NT2/D1 (cell line): ENCODE measurements at places on chromosomes 2 and 18.

DNA sequence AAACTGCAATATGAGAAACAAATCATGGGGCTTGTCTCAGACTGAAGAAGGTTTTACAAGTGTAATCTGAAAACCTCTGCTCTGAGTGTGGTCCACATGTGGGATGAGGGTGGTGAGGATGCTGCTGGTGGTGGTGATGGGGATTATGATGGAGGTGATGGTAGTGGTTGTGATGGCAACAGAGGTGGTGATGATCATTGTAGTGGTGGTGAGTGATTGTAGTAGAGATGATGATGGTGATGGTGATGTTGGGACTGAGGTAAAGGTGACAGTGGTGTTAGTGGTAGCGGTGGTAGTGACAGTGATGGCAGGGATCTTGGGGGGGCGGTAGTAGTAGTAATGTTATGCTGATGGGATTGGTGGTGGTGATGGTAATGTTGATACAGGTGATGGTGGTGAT, 217.8 kb downstream of the ANAPC1 start:
- no peak for DNase-seq

GRCh38 chr18:59577386-59577655, 119.9 kb downstream of the CCBE1 start:
- DNase-seq: no peak

GRCh38 chr2:145654156-145654555, 1134.2 kb upstream of the ZEB2 start:
- no peak for DNase-seq

- no peak for DNase-seq
These were observed 3.5 kb downstream of the KCNG2 start for GRCh38 chr18:79801217-79801616.

GRCh38 chr2:191500884-191501560, 176.9 kb upstream of the NABP1 start:
- no peak for DNase-seq

- DNase-seq: no peak
These were observed 320.1 kb downstream of the LRRTM1 start for GRCh38 chr2:79984476-79984875.

DNA sequence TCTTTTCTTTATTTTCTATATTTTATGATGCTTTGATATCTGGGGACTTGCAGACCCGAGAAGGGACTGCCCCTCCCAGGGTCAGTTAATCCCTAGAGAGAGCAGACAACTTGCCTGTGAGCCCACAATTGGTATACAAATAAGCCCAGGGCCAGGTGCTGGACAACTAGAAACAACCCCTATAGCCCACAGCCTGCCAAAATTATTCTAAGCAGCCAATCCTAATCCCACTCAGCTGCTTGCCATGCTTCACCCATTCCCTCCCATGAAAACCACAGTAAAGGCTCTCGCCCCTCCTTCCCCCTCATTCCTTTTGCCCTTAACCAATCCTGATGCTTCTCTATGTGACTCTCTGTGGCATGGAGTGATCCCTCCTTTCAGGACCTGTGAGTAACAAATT, 380.7 kb downstream of the RBM43 start:
- no peak for DNase-seq

DNA sequence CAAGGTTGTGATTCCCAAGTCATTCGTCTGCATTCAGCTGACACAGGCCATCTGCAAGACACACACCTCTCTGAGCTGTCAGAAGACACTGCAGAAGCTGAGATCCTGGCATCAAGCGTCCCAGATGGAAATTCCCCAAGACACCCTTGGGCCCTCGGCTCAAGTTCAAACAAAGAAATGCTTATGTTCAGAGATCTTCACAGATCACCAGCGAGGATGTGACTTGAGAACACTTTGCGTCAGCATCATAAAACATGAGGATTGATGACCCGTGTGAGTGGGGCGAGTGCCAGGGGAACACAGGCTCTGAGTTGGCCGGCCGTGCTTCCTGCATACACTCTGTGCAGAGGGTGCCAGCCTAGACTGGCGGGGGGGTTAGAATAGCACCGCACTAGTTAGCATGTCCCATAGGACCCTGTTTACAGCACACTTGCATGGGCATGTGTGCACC, 36.8 kb downstream of the KCNIP3 start:
- DNase-seq: no peak

DNA sequence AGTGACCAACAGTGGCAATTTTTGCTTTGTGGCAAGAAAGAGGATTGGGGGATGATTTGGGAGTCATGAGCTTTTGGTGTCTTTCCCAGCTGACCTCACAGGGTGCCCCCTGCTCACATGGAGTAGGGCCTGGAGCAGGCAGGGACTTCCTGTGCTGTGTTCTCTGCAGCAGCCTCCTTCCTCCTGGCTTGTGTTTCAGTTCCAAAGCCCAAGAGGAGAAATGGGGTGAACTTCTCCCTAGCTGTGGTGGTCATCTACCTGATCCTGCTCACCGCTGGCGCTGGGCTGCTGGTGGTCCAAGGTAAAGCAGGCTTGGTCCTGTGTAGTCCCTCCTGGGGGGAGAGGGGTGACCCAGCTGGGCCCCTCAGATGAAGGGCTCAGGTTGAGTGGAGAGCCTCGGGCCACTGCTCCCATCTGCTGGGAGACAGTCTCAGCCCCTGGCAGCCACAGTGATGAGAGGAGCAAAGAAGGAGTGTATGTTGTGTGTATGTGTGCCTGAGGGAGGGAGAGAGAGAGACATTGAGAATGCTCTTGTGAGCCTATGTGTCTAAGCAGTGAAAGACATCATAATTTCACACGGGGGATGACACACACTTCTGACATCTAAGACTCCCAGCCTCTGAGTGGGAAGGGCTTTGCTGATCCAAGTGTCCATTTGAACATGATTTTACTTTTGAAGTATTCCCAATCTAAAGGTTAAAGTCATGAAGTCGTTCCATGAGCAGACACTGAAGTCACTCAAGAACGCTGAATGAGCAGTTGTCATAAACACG, 27.2 kb downstream of the MARCO start:
- no peak for DNase-seq

DNA sequence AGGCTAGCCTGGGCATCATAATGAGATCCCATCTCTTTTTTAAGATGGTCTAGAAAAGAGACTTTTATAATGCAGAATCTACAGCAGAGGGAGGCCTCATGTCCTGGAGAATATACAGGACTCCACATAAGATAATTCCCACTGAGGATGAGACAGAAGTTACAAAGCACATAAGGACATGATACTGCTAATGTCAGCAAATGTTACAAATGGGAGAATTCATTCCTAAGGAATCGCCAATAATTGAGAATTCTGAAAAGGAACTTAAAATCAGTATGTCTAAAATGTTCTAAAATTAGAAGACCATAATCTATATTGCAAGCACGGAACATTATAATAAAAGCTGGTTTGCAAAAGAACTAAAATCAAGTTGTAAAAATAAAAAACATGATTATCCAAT, 131.6 kb upstream of the PKDCC start:
- no peak for DNase-seq

DNA sequence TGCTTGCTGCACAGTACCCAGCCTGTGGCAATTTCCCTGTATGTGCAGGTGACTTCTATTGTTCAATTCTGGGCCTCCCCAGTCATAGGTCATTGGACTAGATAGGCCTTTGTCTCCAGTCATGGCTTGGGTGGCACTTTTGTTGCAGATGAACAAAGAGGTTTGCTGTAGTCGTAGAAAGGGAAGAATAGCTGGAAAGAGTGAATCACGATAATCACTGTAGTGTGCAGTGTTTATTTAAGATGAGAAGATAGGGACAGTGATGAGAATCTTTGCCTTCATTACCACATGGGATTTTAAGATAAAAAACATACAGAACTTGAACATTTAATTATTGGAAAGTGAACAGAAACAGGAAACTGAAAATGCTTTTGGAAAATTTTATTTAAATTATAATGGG, 156.1 kb upstream of the CYRIA start:
- no peak for DNase-seq

DNA sequence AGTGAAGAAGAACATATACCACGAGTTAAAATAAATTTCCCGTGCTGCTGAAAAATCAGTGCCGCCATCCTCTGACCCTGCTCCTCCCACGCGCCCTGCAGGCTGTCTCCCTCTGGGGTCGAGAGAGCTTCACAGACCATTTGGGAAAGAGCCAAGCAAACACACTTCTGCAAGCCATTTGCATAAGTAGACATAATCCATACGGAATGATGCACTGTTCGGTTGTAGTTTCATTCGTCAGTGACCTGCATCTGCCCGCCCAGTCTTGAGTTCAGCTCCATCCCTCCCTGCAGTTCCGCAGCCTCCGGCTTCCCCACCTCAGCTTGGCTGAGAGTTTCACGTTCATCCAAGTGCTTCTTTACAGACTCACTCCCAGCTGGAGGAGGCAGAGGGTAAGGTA, 69.6 kb downstream of the TRAPPC12 start:
- DNase-seq: no peak

DNA sequence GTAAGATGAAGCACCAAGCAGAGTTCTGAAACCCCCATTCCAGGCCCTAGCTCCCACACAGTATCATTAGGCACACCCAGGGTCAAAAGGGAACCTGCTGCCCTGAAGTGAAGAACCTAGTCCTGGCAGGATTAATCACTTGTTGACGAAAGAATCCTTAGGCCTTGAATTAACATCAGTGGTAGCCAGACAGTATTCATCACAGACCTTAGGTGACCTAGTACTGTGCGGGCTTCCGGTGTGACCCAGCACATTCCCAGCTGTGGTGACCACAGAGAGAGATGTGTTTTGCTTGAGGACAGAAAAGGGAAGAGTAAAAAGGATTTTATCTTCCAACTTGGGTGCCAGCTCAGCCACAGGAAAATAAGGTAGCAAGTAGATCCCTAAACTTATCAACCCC, 1071.4 kb upstream of the FAM98A start:
- DNase-seq: no peak

GRCh38 chr18:8065284-8065683, 498.2 kb downstream of the PTPRM start:
- DNase-seq: no peak

DNA sequence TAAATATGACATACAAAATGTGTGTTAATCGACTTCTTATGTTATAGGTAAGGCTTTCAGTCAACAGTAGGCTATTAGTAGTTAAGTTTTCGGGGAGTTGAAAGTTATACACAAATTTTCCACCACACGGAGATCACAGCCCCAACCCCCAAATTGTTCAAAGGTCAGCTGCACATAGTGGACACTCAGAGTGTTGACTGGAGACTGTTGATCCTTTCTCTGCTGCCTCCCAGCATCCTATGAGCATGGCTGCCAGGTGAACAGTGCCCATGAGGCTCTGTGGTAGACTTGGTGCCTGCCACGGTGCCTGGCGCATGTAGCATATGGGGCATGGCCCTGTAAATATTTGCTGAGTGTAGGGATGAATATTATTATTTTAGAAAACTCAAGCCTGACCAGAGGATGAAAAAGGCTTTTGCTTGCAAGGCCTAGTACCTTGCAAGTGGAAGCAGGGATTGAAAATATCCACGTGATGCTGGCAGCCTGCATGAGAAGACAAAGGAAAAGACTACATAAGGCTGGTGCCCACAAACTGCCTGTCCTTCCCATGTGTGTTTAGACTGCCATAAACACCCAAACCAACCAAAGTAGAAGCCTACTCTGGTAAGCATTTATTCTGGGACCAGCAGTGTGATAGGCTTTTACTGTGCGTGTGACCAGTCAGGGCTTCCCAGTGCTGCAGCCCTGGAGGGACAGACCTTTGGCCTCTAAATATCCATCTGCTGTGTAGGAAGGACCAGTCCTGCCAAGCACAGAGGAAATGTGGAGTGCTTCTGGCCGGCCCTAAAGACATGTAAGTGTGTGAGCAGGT, 226.1 kb downstream of the LDLRAD4 start:
- no peak for DNase-seq

GRCh38 chr2:70817284-70817954, 3.0 kb downstream of the CLEC4F start:
- no peak for DNase-seq

- no peak for DNase-seq
These were observed 24.6 kb downstream of the COX7A2L start for GRCh38 chr2:42336361-42336965.

- DNase-seq: peak; percentile 58
These were observed 65.2 kb downstream of the CCDC195 start for GRCh38 chr2:224650815-224651439.

- peak; percentile 68 for DNase-seq
These were observed at the start of gene MARCHF4 for GRCh38 chr2:216371721-216372702. MARCHF4 (minus strand) TSS chr2:216372483; CDS start chr2:216370260, 2,223 bp downstream.

GRCh38 chr2:120825370-120826259, 89.9 kb downstream of the GLI2 start:
- no peak for DNase-seq

DNA sequence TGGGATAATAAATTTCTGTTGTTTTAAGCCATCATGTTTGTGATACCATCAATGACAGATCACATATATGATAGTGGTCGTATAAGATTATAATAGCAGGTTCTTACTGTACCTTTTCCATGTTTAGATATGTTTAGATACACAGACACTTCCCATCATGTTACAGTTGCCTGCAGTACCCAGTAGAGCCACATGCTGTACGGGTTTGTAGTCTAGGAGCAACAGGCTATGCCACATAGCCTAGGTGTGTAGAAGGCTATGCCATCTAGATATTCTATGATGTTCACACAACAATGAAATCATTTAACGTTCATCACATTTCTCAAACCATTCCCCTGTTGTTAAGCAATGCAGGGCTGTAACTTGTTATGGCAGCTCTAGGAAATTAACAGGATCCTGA, 132.9 kb upstream of the SH3BP4 start:
- no peak for DNase-seq

- DNase-seq: no peak
These were observed 121.8 kb downstream of the SETBP1 start for GRCh38 chr18:44802508-44802907.

DNA sequence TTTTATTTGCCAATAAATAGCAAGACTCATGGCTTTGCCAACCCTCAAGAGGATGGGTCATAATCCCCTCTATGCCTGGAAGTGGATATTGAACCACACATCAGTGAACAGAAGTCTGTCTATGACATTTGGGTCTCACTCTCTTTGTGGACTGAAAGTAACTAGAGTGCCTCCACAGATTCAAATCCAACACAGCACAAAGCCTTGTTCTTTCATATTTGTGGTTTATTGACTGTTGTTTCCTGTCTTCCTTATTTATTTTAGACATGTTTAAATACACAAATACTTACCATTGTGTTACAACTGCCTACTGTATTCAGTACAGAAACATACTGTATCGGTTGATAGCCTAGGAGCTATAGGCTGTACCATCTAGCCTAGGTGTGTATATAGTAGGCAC, 121.9 kb downstream of the TSN start:
- DNase-seq: no peak

DNA sequence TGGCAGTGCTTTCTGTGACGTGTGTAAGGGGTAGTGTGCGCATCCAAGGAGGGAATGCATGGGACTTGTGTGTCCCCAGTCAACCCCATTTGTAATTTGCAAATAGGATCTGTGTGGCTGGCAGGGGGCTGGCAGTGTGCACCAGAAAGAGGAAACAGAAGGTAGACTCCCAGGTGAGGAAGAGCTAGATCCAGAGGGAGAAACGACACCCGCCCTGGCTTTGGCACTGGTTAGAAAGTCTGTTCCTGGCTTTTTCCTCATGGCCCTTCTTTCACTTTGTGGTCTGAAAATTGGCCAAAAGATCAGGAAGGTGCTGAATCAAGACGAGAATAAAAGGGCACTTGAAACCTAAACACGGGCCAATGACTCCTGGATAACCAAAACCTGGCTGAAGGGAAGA, 33.3 kb downstream of the PRKCE start:
- no peak for DNase-seq

- DNase-seq: no peak
These were observed 497 bp downstream of the COLEC12 start for GRCh38 chr18:499776-500631.
